ENCODE measurements at places on chromosomes 2 and 18. TPM values are rescaled to one million over a fixed set of nuclear protein-coding genes. Genes with fewer than 3 reads are reported as not detected.

- no peak overlapping the region for H3K4me3 ChIP-seq
- peaks cover 40% of the 10 kb centered on the region for H3K4me1 ChIP-seq
- H3K27me3 ChIP-seq, result no peaks in the 10 kb centered on the region
- no peak overlapping the region for H3K27ac ChIP-seq
- DNase-seq, result no peak
These were observed 62.0 kb upstream of the KLF7 start for GRCh38 chr2:207227749-207228145.

DNA sequence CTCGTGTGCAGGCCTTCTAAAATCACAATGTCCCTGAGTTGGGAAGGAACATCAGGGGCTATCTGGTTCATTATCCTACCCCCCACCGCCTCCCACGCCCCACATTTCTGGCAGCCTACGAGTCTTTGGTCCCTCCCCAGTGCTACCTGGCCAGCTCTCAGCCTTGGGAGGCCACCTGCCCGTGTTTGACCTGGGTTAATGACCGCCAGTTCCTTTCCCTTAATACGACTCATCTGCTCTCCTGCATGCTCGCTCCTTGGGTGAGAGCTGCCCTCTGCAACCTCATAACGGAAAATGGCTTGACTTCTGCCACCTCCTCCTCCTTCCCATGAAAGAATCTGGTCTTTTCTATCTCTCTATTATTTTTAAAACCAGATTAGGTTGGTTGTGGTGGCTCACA, 112.5 kb downstream of the NEDD4L start:
- no peak for DNase-seq
- no peak overlapping the region for H3K4me3 ChIP-seq
- H3K4me1 ChIP-seq, result no peaks in the 10 kb centered on the region

DNA sequence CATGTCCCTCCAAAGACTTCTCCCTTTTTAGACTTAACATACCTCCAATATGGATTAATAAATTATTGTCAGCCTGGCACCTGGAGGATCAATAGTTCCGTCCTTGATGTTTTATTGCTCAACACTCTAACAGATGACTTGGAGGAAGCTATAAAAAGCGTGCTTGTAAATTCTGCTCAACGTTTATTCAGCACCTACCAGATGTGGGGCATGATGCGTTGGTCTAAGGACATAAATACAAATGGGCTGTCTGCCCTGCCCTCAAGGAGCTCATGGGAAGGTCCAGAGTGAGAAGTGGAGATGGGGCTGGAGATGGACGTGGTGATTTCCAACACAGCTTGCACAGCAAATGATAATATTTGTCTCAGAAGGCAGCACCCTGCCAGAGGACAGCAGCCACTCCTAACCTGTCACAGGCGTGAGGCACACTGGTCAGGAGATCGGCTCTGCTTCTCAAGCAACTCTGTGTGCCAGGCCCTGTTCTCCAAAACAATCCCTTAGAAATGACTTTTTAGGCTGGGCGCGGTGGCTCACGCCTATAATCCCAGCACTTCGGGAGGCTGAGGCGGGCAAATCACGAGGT, 25.5 kb upstream of the ZCCHC2 start:
- H3K4me1 ChIP-seq, result no peaks in the 10 kb centered on the region
- no peak for DNase-seq
- no peaks in the 10 kb centered on the region for H3K36me3 ChIP-seq

The ALPG gene
- not detected for total RNA-seq

The FSHR gene
- not detected for total RNA-seq

All from GM23248 (cell line).